ENCODE measurements at places on chromosomes 6 and 20. TPM values are rescaled to one million over a fixed set of nuclear protein-coding genes. Genes with fewer than 3 reads are reported as not detected.

The SNAI1 gene
- 1.7 TPM for total RNA-seq

The PLCB4 gene
- total RNA-seq, result 5.3 TPM

The NRSN1 gene
- total RNA-seq, result not detected

The SRMS gene
- not detected for total RNA-seq

The CDH26 gene
- total RNA-seq, result not detected

The PDYN gene
- total RNA-seq, result not detected

The SHLD1 gene
- 12.5 TPM for total RNA-seq

The OPRL1 gene
- total RNA-seq, result 0.29 TPM

The ALDH8A1 gene
- total RNA-seq, result 0.12 TPM

The USP49 gene
- 0.60 TPM for total RNA-seq

The SLC17A1 gene
- not detected for total RNA-seq

The PI3 gene
- total RNA-seq, result not detected

The HSPA1L gene
- total RNA-seq, result 0.68 TPM

The RUNX2 gene
- 18.9 TPM for total RNA-seq

The TCF21 gene
- not detected for total RNA-seq

The SIGLEC1 gene
- total RNA-seq, result not detected

The ENPP5 gene
- total RNA-seq, result 0.12 TPM

The TGM3 gene
- not detected for total RNA-seq

The TINAG gene
- not detected for total RNA-seq

The NOX3 gene
- total RNA-seq, result not detected

The FAM209B gene
- not detected for total RNA-seq

The OPRM1 gene
- total RNA-seq, result not detected

The PNPLA1 gene
- total RNA-seq, result not detected

The SYNDIG1 gene
- 12.6 TPM for total RNA-seq

The TRERF1 gene
- 4.0 TPM for total RNA-seq

The HRH3 gene
- total RNA-seq, result not detected

The YIPF3 gene
- 151 TPM for total RNA-seq

The CCN6 gene
- total RNA-seq, result 0.24 TPM

The MYB gene
- 0.12 TPM for total RNA-seq

The ULBP3 gene
- total RNA-seq, result 13.6 TPM

The FAM120B gene
- 12.7 TPM for total RNA-seq

The TP53TG5 gene
- total RNA-seq, result not detected

The TXLNB gene
- 1.1 TPM for total RNA-seq

The SSTR4 gene
- not detected for total RNA-seq

The SASH1 gene
- total RNA-seq, result 27.4 TPM

The IL17F gene
- total RNA-seq, result not detected
